Effector memory CD8-positive, alpha-beta T cell (primary cell): ENCODE measurements at places on chromosomes 7 and 10.

- DNase-seq = no peak
Observed at GRCh38 chr10:26550774-26551526, 112.8 kb downstream of the APBB1IP start.

GRCh38 chr10:49351669-49352068 lies 44.2 kb downstream of the DRGX start:
- no peak for DNase-seq

GRCh38 chr10:73168465-73168803 lies 515 bp downstream of the FAM149B1 start:
- DNase-seq = no peak

- DNase-seq = no peak
Observed at GRCh38 chr7:130322615-130323014, 22.0 kb upstream of the CPA5 start.

DNA sequence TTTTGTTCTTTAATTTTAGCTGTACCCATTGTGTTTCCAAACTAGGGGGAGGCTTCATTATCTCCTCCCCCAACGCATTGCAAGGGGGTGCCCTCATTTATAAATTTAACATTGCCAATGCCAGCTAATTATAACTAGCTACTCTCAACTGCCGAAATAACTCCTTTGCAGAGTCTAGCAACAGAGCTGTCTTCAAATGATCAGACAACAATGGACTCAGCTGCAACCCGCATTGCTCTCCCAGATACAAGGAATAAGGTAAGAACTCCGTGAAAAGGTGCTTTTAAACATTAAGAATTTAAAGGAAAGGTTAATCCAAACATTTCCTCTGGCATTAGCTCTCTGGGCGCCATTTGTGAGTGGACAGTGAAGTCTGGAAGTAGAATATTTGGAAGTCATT lies 116.2 kb downstream of the GFRA1 start:
- no peak for DNase-seq

- no peak for DNase-seq
Observed at GRCh38 chr10:5376450-5376849, 11.7 kb downstream of the UCN3 start.

DNA sequence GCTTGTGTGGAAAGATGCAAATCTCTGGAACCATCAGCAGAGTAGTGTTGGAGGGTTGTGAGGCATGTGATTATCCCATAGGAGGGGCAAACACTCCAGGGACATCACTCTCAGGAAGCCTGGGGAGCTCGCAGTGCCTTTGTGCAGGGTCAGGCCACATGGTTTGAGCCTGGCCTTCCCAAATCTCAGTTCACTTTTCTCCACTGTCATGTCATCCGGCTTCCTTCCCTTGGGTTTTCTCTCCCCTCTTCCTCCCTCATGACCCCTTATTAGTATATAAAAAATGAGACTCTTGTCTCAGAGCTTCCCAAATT lies 20.4 kb downstream of the TSPAN14 start:
- no peak for DNase-seq

GRCh38 chr10:44925224-44925623 lies 14.1 kb downstream of the TMEM72 start:
- DNase-seq = no peak

- DNase-seq = no peak
Observed at GRCh38 chr10:99994801-99995200, 14.9 kb downstream of the DNMBP start.

GRCh38 chr7:156456503-156457115 lies 184.0 kb upstream of the RNF32 start:
- DNase-seq = no peak

DNA sequence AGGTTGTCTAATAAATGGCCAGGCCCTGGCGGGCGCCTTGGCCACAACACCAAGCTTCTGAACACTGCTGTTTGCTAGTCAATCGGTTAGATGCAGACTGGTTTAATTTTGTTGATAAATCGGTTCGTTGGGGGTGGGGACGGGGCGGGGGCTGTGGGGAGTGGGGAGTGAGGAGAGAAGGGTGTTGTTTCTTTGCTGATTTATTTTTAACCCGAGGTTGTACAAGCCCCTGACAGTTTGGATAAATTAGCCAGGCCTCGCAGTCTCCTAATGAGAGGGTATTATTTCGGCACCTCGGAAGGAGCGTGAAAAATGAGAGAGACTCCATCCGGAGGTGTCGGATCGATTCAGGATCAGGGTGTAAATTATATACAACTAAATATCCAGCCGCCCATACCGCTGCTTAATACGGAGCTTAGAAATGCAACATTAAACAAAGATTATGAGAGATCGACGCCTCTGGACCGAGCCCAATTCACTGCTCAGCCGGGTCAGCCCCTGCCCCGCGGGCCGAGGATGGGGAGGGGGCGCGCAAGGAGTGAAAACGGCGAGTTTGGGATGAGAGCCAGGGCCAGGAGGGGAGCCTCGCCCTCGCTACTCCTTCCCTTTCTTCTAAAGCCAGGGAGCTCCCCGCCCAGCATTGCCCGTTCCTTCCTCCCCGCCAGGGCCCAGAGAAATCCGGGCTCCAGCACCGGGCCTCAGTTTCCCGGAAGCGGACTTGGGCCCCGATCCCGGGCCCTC lies 8.0 kb downstream of the UNCX start:
- no peak for DNase-seq

GRCh38 chr10:14700546-14700945 lies 74.2 kb downstream of the FAM107B start:
- DNase-seq = no peak

DNA sequence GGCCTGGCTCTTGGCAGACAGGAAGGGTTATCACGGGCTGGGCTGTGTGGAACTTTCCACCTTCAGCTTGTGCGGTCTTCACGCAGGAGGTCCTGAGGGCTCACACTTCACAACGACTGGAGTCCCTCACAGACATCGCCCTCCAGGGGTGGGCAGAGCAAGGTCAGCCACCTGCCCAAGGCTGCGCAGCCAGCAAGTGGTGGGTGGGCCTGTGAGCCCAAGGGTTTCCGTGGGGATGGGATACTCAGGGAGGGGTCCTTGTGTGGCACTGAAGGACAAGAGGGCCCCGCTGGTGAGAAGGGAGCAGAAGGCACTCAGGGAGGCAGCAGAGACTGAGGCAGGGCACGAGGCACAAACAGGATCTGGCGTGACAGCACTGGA lies 22.0 kb downstream of the PDIA4 start:
- DNase-seq = no peak

GRCh38 chr7:41268878-41269277 lies 434.0 kb downstream of the INHBA start:
- no peak for DNase-seq

DNA sequence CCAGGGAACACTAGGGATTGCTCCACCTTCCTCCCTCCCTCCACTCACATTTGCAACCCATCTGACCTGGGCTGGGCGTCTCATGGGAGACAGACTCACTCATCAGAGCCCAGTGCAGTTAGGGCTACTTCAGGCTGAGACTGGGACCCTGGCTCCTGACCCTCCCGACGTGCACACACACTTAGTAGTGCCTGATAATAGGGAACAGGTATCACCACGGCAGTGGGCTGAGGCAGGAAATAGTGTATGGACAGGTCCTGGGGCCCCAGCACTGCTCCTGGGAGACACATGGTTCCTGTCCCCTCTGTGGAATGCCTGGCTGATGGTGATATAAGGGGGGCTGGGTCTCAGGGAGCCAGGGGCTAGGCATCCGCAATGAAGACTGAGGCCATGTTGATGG lies 14.3 kb downstream of the AQP1 start:
- DNase-seq = no peak

GRCh38 chr10:58734116-58734515 lies 221.4 kb downstream of the BICC1 start:
- no peak for DNase-seq

DNA sequence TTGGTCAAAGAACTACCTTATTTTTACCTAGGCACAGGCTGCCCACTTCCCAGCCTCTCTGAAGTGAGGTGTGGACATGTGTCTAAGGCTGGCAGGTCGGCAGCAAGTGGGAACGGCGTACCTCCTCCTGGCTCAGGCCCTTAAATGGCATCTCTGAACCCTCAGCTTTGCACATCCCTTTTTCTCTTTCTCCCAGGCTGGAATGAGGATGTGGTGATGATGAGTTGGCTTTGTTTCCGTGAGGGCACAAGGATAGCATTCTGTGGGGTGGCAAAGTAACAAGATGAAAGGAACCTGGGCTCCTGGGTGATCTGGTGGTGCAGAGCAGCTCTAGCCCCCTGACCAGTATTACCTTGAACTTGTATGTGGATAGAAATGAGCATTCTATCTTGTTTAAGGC lies 196.8 kb downstream of the REEP3 start:
- DNase-seq = no peak

- DNase-seq = no peak
Observed at GRCh38 chr7:116798232-116798631, 64.2 kb upstream of the CAPZA2 start.
